ENCODE measurements at places on chromosomes 16 and 17.
A peak's percentile ranks its signal among the peaks of the same experiment; 100 is the strongest.

- DNase-seq = no peak
Measured at GRCh38 chr16:47057630-47057993, 84.1 kb upstream of the DNAJA2 start.

GRCh38 chr17:18004345-18004744 lies 31.7 kb downstream of the DRC3 start:
- no peak for DNase-seq

DNA sequence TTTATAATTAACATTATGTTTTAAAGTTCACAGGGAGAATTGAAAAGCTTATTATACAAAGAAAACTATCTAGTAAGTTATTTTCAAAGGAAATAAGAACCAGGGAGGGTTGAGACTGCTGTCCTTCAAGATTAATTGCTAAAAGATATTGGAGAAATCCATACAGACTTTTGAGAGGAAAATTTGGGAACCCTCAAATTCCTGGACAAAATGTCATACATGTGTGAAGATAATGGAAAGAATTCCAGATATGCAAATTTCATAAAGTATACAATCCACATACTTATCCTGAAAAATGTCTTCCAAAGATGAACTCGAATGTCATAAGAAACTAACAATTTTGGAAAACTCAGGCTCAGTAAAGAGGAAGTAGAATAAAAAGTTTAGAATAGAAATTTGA lies 213.8 kb downstream of the HS3ST3A1 start:
- no peak for DNase-seq

DNA sequence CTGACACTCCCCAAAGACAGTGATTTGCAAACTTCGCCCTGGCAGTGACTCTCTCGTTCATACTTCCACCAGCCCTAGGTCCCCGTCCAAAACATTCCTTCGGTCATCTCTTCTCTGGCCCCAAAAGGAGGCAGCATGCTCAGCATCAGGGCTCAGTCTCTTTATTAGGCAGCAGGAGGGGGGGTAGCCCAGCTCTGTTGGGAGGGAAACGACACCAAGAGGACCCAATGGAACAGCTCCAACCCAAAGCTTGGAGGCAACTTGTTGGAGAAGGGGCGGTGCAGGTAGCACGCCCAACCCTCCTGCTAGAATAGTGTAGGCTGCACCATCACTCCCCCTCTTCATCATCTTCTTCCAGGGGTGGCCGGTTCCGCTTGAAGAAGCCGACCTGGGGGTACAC lies 8.4 kb upstream of the FAM171A2 start:
- DNase-seq = no peak

DNA sequence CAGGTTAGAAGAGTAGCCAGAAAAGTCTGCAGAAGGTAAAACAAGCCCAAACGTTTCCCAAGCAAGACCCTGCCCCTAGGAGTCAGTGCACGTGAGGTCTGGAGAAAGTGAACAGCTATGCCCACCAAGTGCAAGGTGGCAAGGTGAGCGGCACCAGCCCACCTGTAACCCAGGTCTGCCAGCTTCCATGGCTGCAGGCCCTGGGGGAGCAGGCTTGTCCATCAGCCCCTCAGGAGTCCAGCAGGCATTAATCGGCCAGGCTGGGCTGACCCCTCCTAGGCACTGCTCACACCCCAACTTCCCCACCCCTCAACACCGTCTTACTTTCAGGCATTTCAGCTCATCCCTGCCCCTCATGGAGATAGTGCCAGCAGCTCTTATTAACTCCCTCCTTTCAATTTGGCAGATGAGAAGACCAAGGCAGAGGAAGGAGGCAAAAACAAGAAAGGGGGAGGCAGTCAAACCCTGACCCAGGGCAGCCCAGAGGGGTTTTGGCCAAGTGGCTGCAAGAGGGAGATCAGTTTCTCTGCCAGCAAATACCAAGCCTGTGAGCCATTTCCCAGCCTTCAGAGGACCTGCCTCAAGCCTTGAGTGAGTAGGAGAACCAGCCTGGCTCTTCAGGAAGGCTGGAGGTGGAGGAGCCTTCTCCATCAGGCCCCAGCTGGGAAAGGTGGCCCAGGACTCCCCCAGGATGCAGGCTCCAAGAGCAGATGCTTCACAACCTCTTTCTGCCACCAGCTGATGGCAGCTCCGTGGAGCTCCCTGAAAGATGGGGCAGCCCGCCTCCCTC lies 14.7 kb downstream of the BEAN1 start:
- DNase-seq = peak; percentile 81

GRCh38 chr16:756428-756827 lies 4.1 kb upstream of the MSLN start:
- DNase-seq = no peak

Data from GM03348 (cell line).